ENCODE measurements at places on chromosomes 2 and 18.
A peak's percentile ranks its signal among the peaks of the same experiment; 100 is the strongest.

DNA sequence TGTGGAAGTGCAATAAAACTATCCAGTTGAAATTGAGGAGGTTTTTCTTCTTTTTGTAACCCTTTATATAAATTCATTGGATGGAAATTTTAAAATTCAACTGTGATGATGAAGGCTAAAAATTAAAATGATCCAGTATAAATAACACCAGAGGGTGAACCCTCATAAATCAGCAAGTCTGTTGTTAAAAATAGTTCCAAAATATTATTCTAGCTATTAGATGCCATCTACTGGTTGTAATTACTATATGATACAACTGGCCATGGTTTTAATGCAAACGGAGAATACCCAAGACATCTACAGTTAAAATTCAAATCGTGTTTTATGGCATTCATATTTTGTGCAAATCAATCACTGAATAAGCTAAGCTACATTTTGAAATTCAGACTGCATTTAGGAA lies 53.8 kb downstream of the TMEM200C start:
- DNase-seq: no peak

DNA sequence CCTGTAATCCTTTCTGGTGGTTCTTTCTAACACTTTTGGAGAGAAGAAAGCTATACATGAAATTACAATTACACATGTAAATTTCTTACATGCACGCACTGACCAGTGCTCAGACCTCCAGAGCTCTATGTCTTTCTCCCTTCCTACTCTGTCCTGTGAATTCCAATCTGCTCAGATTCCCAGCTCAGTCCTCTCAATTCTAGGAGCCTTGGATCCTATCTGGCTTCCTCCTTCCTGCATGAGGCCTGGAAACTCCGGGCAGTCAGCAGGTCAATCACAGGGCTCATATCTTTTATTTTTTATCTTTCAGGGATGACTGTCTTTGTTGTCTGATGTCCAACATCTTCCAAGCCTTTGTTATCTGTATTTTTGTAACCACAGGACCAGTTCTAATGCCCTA lies 56.0 kb downstream of the NEURL3 start:
- no peak for DNase-seq

GRCh38 chr2:213806125-213806726 lies 522.0 kb downstream of the SPAG16 start:
- no peak for DNase-seq

DNA sequence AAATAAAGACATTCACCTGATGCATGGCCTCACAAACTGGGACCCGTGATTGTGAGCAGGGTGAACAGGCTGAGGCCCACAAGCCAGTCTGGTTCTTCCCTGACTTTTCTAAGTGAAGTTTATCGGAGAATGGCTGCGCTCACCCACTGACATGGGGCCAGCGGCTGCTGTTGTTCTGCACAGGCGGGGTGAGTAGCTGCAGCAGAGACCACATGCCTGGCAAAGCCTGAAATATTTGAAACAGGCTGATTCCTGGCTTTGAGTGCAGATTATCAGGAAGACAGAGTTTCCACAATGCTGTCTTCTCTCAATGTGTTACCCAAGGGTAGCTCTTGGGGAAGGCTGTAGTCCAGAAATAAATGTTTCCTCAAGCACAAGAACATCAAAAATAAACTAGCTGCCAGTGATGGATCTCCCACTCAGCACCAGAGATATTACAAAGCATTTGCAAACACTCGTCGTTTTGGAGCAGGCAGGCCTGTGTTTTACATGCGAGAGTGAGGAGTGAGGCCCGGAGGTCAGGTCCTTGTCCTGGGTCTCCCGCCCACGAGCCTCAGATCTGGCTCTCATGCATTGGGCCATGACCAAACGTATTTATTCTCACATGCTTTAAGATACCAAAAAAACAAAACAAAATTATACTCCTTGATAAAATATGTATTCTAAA lies 647.1 kb downstream of the GALR1 start:
- no peak for DNase-seq

GRCh38 chr2:204971206-204971907 lies 426.1 kb downstream of the PARD3B start:
- no peak for DNase-seq

- peak; percentile 60 for DNase-seq
Observed at GRCh38 chr2:121095257-121096080, 189.5 kb downstream of the TFCP2L1 start.

GRCh38 chr2:99200076-99200800 lies 19.3 kb downstream of the MRPL30 start:
- no peak for DNase-seq

DNA sequence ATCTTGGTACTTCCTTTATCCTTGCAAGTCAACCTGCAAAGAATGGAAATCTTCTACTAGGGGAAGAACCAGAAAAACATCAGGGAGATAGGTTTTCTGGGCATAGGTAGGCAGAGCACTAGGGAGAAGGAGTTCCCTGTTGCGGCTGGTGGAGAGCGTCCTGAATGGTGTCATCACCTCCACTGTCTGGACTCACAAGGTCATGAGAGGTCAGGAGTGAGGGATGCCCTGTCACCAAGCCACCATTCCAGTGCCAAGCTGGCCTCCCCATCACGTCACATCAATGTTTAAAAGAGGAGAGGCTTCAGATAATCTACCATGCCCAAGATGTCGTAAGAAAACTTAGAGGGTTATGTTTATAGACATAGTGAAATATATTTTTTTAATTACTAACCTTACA lies 72.1 kb downstream of the BCL2 start:
- no peak for DNase-seq

DNA sequence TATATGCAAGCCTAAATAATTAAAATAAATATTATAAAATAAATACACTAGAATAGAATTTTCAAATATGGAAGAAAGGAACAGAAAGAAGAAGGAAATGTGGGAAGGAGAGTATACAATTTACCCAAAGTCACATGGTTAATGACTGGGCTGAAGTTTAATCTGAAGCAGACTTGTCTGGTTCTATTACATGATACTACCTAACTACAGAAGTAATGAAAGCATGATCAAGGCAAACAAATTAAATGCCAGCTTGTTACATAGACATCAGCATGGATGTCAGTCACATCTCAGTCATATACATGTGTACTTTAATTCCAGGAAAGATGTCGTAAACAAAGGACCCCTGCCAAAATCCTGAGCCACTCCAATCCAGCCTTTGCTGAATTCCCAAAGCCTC lies 1060.8 kb downstream of the CNTNAP5 start:
- DNase-seq: no peak

DNA sequence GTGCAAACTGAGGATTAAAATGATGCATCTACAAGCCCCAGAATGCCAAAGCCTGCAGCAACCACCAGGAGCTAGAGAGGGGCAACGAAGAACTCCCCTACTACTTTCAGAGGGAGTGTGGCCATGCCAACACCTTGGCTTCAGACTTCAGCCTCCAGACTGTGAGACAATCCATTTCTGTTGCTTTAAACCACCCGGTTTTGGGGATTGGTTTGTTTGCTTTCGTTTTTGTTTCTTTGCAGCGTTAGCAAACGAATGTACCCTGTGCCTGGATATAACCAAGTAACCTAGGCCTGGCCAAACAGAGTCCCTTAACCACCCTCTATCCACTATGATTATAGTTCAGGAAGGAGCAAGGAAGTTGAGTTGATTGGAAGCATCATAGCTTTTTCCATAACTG lies 171.2 kb upstream of the NCK2 start:
- DNase-seq: no peak

DNA sequence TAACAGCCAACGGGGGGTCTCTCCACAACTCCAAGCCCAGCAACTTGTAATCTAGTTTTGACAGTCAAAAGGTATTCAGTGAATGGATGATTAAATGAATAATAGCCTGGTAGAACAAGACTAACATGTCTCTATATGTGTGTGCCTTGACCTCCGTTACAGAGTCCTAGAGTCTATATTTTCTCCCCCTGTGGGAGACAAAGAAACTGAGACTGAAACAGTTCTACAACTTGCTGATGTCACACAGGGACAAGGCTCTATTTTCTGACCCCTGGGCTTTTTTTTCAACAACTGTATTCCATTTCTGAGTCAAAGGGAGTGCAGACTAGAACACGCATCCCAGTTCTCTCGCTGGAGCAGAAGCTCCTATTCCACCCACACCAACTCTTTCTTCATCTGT lies 223.6 kb upstream of the AGAP1 start:
- no peak for DNase-seq

DNA sequence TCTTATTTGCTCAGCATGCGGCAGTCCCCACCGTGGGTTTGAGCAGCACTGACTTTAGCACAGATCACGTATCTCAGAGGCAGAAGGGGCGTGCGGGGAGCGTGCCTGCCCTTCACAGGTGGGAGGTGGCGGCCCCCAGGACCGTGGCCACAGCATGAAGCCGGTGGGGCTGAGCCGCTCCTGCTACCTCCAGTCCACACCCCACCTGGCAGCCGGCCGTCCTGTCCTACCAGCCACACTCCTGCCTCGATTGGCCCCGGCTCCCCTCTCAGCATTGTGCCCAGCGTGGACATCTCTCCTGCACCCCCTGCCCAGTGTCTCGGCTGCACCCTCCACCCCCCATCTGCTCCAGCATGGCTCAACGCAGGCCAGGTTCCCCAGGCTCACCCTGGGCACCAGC lies 73.6 kb downstream of the NFATC1 start:
- no peak for DNase-seq

DNA sequence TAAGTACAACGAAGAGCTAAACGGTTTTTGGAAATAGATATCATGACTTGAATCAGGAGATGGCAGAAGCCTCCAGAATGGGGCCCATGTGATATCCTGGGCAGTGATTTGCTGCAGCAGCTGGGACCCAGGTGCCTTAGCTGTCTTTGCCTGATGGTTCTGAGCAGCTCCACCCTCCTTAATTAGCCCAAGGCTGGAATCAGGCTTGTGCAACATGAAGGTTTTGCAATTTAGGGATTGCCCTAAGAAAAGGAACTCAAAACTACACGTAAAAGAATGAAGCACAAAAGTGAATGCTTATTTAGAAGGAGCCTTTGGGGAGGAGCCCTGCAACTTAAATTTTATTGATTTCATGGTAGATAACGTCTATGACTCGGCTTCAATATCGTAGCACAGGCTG lies 17.3 kb upstream of the CNDP2 start:
- no peak for DNase-seq

DNA sequence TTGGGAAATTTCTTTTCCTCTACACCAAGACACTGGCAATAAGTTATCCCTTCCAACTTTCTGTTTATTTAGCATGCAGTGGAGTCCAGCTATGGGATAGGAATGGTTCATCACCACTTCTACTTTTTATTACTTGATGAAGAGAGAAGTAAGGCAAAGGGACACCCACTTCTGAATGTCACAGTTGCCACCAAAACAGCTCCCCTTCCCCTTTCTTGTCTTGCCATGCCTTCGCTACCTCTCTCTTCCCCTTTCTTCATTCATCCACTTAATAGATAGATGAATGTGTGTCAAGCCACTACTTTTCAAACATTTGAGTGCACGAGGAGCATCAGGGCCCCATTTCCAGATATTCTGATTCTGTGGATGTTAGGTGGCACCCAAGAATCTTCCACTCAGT lies 59.6 kb downstream of the KCTD18 start:
- DNase-seq: no peak

- no peak for DNase-seq
Observed at GRCh38 chr18:79471046-79471445, 75.3 kb downstream of the NFATC1 start.

GRCh38 chr18:46891742-46892214 lies 25.5 kb downstream of the PIAS2 start:
- no peak for DNase-seq

DNA sequence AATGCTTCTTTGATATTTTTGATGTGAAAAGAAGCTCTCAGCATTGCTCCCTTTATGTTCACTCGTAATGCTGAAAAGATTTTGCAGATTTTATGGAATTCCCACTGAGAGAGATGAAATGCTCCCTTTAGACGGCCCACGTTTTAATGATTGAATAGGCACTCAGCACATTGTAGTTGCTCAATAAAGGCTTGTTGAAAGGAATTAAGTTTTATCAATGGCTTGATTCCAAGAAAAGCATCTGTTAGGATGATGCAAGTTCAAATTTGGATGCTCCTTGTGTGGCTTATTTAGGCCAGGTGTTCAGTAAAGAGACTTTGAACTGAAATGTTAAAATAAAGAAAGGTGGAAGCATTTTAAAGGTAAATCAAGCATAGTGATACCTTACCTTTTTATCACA lies 725.1 kb downstream of the EPHA4 start:
- DNase-seq: no peak

DNA sequence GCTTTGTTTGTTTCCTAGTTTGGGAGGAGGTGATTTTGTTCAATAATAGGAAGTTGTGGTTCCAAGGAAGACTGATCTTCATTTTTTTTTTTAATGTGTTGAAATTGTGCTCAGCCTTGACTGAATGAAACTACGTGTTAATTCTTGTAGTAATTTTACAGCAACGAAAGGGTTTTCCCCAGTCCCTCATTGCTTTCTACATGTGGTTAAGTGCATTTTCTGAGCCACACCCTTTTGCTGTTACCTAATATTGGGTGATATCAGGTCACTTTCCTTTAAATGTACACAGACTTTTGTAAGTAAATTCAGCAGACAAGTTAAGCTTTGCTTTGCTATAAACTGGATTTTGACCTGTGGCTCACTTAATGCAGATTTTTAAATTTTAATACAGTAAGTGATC lies 73.6 kb downstream of the OTX1 start:
- no peak for DNase-seq

- no peak for DNase-seq
Observed at GRCh38 chr2:20352230-20352578, 1.6 kb upstream of the PUM2 start.

DNA sequence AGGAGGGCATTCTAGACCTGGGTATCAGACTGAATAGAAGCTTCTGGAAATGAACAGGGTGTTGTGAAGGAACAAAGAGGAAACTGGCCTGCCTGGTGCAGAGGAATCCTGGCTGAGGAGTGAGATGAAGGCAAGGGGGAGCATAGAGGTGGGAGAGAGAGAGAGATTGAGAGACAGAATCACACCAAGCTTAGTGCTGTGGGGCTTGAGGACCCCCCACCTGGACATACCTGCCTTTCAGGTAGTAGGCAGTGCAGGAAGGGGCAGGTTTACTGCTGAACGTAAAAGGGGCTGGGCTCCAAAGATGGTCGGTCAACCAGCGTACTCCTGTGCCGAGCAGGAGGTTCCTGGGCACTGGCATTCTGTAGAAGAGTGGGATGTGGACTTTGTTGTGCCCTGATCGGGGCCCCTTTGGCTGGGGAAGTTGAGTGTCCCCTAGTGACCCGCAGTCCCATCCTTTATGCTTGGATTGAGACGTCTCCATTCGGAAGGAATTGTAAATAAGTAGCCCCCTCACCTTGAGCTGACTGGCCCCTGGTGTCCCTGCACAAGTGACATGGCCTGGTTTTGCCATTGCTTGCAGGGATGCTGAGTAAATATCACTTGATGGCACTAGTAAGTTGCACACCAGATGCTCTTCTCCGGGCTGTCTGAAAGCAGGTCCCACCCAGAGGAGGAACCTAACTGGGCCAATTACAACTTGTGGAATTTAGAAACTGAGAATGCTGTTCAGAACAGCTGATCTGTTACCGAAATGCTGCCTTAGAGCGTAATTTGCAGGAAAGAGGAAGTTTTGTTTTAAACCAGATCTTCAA lies 1.4 kb downstream of the UBE2F start:
- DNase-seq: peak; percentile 38

GRCh38 chr2:97736608-97737330 lies 23.4 kb downstream of the ZAP70 start:
- DNase-seq: no peak

Measured in brain microvascular endothelial cell (primary cell).